ENCODE measurements at places on chromosomes 5 and 9.

GRCh38 chr5:172110921-172111851 is 76.8 kb downstream of the STK10 start:
- peak; percentile 73 for DNase-seq

DNA sequence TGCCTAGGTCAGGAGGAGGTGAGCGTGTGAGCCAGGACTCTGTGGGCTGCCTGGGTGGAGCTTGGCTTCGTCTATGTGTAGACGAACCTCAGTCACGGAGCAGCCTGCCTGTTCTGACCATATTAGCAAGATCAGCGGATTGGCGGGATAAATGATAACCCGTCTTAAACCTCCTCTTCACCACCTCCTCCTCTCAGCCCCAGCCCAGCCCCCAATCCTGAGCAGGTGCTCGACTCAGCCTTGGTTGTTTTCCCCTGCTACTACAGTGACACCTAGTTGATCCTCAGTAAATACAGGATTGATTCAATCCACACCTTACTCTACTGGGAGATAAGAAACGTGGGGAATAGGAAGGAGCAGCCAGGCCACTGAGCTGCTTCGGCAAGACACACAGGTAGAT is 286.1 kb downstream of the IRX2 start:
- no peak for DNase-seq

DNA sequence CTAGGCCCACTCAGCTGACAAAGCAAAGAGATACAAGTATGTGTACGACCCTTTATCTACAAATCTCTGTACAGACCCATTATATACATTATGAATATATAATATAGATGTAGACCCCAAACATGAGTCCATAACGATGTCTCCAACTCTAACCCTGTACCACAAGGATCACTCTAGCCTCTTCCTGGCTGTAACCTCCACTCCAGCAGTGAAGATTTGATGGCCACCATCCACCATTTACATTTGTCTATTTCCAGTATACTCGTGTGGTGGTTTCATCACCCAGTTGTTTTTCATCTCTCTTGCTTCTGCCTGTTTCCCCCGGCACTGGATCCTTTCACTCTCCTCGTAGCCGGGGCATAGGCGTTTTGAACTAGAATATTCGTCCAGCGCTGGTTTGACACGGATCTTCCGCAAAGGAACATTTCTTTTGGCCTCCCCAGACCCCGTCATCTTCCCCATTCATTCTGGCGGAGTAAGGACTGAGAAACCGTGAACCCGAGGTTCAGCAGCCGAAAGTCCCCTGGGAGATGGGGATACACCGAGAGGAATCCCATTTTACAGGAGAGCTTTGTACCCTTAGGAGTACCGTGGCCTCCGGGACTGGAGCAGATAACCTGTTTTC is 828 bp upstream of the TRIO start:
- DNase-seq, result no peak

DNA sequence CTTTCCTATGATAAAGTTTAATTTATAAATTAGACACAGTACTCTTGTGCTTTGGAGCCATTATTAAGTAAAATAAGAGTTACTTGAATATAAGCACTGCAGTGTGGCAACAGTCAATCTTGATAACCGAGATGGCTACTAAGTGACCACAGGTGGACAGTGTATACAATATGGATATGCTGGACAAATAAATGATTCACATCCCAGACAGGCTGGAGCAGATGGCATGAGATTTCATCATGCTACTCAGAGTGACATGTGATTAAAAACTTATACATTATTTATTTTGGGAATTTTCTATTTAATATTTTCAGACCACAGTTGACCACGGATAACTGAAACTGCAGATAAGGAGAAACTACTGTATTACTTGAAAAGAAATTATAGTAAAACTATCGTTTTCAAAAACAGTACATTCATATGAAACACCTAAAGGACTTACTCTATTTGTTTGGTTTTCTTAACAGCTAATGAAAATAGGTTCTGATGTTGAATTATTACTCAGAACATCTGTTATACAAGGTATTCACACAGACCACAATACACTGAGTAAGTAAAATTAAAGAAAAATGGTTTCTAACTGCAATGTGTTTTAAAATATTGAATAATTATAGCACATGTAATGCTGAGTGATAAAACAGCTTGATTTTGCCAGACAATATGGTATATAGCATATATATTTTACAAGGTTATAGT is 16.0 kb downstream of the LYRM7 start:
- DNase-seq, result no peak

- DNase-seq, result no peak
Measured at GRCh38 chr5:152514827-152515397, 109.8 kb upstream of the NMUR2 start.

DNA sequence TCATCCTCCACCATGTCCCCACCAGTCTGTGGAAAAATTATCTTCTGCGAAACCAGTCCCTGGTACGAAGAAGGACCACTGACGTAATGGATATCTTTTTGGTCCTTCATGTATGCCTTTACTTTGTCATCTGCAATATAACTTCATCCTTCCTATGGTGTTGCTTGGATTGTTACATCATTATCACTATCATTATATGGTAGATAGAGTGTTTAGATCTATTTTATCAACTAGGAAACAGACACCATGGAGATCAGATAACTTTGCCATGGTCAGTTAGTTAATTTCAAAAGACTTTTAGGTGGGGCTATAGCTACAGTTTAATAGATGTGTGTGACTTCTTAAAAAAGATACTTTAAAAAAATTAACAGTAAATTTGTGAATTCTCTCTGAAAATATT is 23.8 kb upstream of the CAMLG start:
- no peak for DNase-seq

- no peak for DNase-seq
Measured at GRCh38 chr9:124297551-124297901, 39.8 kb downstream of the NEK6 start.

DNA sequence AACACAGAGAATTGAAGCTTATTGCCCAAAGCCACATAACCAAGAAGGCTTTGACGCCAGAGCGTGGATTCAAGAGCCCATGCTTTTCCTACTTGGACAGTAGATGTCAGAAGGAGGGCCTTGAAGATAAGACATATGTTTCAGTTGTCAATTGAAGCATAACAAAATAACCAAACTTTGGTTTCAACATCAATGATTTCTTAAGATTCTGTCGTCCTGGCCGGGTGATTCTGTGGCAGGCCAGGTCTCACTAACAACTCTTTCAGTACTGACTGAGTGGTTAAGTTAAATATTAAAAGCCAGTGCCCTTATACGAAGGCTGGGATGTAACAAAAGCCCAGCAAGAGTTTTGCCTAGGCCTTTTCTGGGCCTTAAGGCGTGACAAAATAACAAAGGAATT is 94.0 kb downstream of the RCL1 start:
- DNase-seq, result peak; percentile 63

GRCh38 chr5:78557601-78558000 is 91.0 kb downstream of the LHFPL2 start:
- no peak for DNase-seq

DNA sequence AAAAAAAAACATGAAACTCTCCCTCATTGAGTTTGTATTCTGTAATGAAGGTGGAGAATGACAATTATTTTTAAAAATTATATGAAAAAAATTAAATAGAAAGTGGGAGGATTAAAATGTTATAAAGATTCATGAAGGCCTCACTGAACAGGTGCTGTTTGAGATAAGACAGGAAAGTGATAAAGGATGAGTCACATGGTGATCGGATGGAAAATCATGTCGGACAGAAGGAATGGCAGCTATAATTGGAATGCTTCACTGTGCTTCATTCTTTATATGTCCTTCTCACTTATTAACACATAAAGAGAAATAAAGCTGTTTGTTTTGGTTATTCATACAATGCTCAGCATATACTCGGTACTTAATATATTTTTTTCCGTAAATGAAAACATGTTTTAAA is 464.5 kb upstream of the RGMB start:
- DNase-seq, result no peak

DNA sequence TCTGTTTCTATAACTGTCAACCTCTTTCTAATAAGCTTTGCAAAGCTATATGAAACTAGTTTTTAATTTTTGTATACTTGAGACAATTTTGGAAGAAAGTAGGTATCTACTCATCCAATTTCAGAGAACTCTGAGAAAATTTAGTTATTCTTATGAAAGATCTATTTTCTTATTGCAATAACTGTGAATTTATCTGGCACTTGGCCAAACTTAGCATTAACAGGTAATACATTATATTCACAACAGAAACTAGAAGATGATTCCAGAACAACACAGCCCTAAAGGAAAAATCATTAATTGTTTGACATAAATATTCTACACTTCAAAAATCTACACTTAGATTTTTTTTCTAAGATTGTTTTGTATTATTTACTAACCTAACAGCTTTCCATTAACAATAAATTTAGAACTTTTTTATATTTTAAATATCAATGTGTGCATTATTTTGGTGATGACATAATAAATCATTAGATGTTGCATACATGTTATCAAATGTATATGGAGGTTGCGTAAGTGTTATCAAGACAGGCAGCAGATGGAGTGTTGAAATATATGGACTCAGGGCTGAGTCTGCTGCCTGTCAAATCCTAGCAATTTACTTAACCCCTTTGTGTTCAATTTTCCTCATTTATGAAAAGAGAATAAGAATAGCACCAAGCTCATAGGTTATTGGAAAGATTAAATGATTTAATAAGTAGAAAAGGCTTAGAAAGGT is 141.8 kb downstream of the MUSK start:
- no peak for DNase-seq

DNA sequence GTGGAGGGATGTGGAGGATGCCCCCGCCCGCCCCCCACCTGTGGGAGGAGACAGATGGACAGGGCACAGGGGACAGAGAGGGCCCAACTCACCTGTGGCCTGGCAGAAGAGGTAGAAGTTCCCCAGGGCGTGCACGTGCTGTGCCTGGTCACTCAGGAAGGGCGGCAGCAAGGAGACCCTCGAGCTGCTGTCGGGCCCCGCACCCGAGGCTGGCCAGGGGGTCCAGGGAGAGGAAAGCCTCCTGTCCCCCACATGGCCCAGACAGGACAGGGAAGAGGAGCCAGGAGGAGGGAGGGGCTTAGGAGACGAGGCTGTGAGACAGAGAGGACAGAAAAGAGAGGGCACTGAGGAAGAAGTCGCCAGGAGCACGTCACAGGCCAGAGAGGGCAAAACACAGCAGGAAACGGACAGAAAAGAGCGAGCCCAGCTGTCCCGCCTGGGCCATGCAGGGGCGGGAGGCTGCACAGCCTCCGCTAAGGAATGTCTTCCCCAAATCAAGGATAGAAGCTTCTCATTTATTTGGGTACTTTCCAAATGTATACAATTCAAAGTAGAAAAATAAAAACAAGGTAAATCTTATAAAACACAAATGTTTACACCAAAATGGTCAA is 58.5 kb downstream of the SECISBP2 start:
- no peak for DNase-seq

DNA sequence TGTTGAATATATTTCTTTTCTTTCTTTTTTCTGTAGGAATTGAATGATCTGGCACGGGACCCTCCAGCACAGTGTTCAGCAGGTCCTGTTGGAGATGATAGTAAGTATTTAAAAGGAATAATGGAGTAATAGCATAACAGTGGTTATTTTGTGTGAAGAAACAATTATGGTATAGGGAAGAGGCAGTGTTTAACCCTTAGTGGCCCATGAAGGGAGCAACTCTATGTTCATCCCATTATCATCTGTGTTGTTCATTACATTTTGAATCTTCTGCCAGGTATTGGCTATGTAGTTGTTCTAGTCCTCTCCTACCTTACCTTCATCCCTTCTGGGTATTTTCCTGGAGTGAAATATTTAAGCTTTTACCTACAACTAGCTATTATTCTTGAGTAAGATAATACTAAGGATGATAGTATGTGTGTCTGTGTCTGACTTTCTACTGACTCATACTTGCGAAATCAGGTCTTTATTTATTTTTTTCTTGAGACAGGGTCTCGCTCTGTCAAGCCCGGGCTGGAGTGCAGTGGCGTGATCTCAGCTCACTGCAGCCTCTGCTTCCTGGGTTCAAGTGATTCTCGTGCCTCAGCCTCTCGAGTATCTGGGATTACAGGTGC is 39.3 kb downstream of the UBE2D2 start:
- no peak for DNase-seq

GRCh38 chr9:127720031-127720864 is 4.4 kb downstream of the TTC16 start:
- no peak for DNase-seq

Measured in GM19239 (cell line).